Kidney glomerular epithelial cell (primary cell): ENCODE measurements at places on chromosomes 6 and 20.

- no peak for DNase-seq
Observed at GRCh38 chr6:95547043-95547442, 30.3 kb upstream of the MANEA start.

DNA sequence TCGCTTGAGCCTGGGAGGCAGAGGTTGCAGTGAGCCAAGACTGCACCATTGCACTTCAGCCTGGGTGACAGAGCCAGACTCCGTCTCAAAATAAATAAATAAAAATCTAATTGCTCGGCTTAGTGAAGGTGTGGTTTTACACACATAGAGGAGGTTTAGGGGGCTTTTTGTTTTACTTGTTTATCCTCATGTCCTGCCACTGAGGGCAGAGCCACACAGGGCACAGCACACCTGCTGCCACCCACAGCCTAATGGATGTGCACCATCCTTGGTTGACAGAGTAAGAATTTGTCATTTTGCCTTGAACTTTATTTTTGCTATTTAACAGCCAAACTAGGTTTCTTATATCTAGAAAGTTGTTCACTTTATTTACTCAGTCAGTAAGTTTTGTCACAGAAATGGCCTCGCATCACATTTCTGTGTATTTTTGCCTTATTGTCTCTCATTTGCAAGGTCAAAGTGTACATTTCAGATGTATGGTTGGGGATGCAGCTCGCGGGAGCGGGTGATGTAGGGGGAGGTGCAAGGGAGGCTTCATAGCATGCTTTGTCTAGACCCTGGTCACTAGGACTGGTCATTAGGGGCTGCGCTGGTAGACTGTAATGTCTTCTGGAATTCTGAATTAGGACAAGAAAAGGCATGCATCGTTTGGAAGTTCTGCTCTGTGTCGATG is 67.8 kb upstream of the NAA20 start:
- no peak for DNase-seq

GRCh38 chr20:15740046-15740775 is 833.0 kb downstream of the KIF16B start:
- no peak for DNase-seq

DNA sequence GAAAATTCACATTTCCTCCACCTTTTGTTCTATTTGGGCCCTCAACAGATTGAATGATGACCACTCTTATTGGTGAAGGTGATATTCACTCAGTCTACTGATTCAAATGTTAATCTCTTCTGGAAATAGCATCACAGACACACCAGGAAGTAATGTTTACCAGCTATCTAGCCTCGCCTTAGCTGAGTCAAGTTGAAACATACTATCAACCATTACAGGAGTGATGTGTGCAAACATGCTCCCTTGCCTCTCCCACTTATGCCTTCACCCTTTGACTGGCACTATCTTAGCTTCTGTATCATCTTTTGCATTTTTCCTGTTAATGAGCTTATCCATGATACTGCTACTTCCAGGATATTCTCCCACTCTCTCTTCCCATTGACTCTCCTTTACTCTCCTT is 191.9 kb downstream of the CENPW start:
- DNase-seq = no peak

GRCh38 chr6:168717491-168717890 is 276.5 kb downstream of the SMOC2 start:
- DNase-seq = no peak

DNA sequence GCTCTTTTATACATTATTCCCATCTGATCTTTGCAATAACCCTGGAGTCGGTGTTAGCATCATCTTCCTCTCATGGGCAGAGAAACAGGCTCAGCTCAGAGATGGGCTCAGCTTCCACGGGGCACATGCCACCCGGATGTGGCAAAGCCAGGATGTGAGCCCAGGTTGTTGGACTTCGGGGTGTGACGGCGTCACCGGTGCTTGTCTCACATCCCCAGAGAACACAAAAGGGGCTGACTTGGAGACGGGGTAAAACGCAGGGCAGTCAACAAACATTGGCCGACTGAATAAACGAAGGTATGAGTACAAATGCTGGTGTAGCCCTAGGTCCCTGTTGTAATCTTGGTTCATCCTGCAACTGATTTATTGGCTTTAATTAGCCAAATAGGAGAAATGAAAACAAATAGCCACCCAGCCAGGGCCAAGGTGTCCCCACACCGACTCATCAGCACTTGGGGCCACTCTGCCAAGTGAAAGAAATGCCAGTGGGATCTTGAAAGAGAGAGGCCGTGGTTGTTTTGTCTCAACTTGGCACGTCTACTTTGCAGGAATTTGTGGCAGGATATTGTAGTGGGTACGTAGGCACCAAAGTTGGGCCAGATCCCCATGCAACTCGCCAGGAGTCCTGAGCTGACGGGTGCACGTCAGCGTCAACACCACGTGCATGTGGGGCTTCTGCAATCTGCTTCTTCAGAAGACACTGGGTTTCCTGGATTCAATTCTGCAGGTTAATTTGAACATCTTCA is 42.8 kb downstream of the APCDD1L start:
- DNase-seq = no peak

DNA sequence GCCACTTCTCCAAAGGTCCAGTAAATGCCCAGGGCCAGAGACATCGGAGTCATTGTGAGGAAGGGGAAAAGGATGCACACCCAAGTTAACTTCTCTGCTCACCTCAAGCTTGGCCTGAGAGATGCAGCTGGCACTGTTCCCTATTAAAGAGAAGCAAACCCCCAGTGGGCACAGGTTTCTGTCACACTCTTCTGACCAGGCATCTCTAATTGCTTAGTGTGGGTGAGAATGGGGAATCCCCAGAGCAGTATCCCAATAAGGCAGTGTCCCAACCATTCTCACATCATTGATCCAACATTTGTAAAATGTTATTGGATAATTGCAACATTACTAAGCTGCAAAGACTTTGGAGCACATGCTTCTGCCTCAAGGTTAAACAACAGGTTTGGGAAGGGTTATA is 232.3 kb downstream of the ADGRG6 start:
- no peak for DNase-seq

- DNase-seq = no peak
Observed at GRCh38 chr20:38272961-38273360, 12.4 kb upstream of the KIAA1755 start.

GRCh38 chr6:98808541-98809210 is 25.7 kb upstream of the POU3F2 start:
- DNase-seq = no peak

DNA sequence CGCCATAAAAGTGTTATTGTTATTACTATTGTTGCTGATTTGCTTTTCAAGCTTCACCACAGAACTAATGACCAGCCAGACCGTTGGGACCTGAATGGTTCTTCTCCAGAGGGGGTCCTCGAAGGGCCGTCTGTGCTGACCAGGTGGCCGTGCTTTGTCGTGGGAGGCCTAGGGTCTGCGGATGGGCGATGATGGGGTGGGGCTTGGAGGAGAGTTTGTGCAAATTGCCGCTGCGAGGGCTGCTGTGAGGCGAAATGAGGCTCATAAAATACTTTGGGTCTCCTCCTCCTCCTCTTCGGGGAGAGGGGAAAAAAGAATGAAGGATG is 6.0 kb upstream of the ZBTB22 start:
- no peak for DNase-seq

GRCh38 chr20:34622821-34623451 is 54.0 kb downstream of the PIGU start:
- DNase-seq = no peak
